ENCODE measurements at places on chromosomes 5 and 9.

DNA sequence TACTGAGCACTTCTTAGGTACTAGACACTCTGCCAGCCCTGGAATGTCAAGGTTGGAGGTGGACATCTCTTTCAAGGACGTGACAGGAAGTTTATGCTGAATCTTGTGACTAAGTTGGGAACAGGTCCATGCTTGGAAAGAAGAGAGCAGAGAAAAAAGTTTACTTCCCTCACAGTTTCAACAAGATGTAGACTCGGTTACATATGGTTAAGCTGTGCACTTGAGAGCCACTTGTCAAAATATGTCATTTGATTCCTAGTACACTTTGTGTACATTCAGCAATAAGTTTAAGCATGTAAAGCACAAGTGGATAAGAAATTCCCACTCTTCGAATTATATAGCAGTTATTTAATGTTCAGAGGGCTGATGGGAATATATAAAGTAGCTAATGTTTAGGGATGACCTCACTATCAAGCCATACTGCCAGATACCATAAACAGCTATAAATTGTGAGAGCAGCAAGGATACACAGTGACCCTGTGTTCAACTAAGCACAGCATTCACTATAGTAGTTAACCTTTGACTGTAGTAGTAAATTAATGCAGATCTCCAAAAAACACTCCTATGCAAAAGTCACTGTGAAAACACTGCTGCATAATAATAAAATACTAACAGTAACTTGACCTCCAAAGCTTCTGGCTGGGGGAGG lies 1944.6 kb upstream of the WWC1 start:
- no peak for DNase-seq

DNA sequence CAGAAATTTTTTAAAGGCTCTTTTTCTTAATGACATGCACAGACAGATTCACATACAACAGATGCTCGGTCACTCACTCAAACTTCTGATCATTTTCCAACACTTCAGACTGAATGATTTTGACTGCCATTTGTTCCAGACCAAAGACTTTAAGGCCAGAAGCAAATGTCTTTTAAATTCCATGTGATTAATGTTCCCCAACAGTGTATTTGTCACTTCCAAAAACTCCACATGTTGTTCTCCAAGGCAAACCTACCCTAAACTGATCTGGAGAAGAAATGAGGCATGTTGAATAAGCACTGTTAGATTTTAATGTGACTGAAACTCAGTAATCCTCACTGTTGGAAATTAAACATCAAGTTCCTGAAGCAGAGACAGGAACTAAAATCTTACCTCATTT lies 366.7 kb downstream of the GABRG2 start:
- no peak for DNase-seq

- DNase-seq, result no peak
Measured at GRCh38 chr5:139904566-139904815, 108.9 kb downstream of the PSD2 start.

- DNase-seq, result no peak
Measured at GRCh38 chr9:12290166-12290869, 402.9 kb upstream of the TYRP1 start.

DNA sequence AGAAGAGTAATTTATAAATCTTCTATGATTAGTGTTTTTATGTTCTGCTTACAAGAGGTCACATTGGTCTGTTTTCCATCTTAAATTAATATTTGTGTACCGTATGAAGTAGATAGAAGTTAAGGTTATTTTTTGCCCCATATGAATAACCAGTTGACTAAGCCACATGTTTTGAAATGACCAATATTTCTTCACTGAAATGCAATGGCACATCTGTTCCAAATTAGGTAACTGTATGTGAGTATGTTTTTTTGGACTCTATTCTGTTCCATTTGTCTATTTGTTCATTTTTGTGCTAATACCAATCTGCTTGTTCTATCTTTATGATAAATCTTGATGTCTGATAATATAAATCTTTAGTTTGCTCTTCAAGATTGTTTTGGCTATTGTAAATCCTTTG lies 17.7 kb downstream of the JAK2 start:
- DNase-seq, result no peak

DNA sequence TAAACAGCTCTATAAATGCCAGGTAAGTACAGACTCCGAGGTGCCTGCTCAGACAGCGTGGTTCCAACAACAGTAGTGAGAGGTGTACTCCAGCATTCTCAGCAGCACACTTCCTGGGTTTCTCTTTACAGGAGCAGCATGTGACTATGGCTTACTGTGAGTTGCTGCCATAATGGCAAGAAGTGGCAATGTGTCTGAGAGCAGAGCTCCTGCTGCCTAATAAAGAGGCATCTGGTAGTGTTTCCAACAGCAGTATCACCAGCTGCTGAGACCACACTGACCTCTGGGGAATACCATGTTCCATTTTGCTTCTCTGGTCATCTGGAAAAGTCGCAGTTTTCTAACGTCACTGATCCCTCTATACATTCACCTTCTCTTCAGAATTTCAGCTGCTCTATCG lies 398.2 kb downstream of the SLCO4C1 start:
- no peak for DNase-seq

- DNase-seq, result no peak
Measured at GRCh38 chr5:1776831-1777230, 22.8 kb downstream of the MRPL36 start.

DNA sequence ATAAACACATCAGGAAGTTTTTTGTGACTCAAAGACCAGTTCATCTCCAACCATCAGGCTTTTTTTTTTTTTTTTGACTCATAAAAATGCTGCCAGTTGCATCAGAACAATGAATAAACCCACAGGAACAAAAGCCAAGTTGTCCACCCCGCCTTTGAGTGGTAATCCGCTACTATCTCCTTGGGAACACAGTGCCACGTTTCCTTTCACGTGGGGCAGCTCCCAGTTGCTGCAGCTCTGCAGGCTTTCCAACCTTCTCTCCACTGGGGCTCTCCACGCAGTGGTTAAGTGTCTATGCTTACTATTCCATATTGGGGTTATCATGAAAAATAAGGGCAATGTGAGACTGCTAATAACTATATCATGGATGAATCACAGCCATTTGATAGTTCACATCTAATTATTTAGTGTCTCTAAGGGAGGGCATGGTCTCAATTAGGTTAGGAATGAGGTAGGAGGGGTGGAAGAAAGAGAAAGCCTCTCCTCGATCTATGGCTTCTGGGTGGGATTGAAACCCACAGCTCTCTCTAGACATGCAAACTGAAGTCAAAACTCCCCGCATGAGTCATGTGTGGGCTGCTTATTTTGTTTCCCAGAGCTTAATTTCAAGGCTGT lies 55.8 kb upstream of the ACTBL2 start:
- DNase-seq, result no peak

GRCh38 chr5:39716532-39717028 lies 291.8 kb upstream of the DAB2 start:
- DNase-seq, result peak; percentile 15

DNA sequence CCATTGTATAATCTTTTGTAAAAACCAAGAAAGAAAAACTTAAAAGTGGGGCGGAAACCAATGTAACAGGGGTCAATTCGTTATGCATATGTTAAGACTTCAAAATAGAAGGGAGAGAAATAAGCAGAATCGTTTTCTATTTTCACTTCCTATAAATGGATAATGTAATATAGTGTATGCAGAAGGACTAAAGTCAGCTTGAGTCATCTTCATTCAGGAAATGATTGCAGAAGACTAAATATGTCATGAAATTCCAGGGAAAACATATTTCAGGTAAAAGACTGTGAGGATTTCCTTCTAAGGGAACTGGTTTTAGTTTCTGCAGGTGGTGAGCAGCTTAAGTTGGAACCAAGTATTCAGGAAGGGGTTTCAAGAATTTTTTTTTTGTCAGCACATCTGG lies 753.3 kb downstream of the IRX1 start:
- DNase-seq, result no peak

DNA sequence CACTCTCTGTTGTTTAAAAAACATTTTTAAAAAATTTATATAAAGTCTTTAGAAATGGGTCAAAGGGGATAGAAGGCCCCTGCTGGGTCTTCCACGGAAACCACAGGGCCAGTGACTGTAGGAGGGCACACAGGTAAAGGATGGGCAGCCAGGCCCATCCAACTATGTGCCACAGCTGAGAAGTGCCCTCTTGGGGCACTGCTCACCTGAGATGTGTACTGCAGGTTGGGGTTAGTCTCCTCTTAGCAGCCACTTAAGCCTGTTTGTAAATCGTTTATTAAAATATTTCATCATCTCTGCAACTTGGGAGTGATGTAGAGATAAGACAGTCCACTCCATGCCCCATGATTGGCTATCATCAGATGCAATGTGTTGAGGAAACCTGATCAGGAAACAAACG lies 222.4 kb downstream of the DIRAS2 start:
- DNase-seq, result no peak

DNA sequence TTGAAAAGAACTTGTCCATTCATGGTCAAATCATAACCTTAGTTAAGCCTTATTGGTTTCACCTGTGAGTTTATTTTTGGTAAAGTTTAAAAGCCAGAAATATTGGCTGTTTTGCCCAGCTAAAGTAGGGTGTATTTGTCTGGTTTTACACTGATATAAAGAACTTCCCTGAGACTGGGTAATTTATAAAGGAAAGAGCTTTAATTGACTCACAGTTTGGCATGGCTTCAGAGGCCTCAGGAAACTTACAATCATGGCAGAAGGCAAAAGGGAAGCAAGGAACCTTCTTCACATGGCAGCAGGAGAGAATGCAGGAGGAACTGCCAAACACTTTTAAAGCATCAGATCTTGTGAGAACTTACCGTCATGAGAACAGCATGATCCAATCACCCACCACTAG lies 55.3 kb downstream of the JAKMIP2 start:
- no peak for DNase-seq

- DNase-seq, result no peak
Measured at GRCh38 chr9:134889386-134890154, 9.0 kb downstream of the FCN2 start.

- DNase-seq, result no peak
Measured at GRCh38 chr5:25423271-25423670, 778.5 kb upstream of the CDH10 start.

- DNase-seq, result no peak
Measured at GRCh38 chr9:106956971-106957370, 94.0 kb downstream of the ZNF462 start.

GRCh38 chr5:170444181-170444580 lies 55.0 kb upstream of the KCNMB1 start:
- DNase-seq, result no peak

DNA sequence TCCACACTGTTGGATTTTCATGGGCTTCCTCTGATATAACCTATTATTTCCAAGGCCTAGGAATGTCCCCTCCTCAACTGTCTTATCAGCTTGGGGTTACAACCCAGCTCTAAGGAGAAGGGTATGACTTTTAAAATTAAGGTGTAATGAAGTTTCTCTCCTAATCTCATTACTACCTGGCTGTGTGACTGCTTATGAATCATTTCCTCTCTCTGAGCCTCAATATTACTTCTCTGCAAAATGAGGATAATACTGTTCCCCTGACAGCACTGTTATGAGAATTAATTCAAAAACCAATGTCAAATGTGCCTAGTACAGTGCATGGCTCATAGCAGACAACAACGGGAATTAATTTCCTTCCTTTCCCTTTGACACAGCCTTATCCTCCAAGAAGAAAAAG lies 118.9 kb downstream of the NR6A1 start:
- no peak for DNase-seq

GRCh38 chr5:170293273-170293672 lies 4.3 kb downstream of the LCP2 start:
- DNase-seq, result no peak

DNA sequence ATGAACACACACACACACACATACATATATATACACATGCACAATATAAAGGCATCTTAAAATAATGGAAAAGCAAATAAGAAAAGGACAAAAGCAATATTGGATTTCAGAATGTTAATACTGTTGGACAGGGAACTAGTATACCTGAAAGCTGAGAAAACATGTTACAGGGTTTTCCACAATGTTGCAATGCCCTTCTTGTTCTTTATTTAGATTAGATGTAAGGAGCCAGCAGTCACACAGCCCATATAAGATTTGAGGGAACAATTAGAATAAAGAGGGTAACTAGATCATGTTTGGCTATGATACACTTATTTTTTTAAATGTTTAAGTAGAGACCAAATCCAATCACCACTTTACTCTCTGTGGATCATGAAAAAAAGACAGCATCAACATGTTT lies 61.7 kb downstream of the SH3TC2 start:
- no peak for DNase-seq

GRCh38 chr5:40733434-40733833 lies 22.3 kb downstream of the TTC33 start:
- DNase-seq, result no peak

DNA sequence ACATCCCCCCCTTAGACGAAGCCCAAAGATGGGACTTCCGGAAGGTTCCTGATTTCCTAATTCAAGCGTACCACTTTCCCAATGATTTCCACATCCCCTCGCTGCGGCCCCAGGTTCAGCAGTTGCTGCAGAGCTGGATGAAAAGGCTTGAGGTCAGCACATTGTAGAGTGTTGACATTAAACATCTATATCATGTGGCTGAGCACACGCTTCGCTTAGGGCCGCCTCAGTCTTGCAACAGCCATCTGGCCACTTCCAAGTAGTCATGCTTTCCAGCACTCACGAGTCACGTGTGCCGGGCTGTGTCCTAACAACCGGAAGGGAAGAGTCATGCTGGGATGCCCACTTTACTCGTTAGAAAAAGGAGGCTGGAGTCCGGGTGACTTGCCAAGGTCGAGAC lies 340.6 kb upstream of the IRX4 start:
- DNase-seq, result no peak

- DNase-seq, result no peak
Measured at GRCh38 chr9:137836151-137836830, 41.3 kb upstream of the CACNA1B start.

DNA sequence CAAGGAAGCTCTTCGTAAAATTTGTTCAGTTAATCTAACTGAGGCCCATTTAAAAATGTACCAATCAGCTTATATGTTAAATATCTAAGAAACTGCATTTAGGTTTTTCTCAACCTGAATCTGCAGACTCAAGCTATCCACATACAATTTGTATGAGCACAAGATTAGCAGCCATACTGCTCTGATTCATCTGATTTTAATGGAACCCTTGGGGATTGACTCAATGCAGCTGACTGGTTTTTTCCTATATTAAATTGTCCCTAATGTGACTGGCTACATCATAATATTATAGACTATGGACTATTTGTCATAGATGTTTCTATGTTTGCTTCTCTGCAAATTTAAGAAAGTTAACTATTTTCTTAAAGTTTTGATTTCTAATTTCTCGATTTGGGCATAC lies 451.0 kb upstream of the TUSC1 start:
- DNase-seq, result no peak

DNA sequence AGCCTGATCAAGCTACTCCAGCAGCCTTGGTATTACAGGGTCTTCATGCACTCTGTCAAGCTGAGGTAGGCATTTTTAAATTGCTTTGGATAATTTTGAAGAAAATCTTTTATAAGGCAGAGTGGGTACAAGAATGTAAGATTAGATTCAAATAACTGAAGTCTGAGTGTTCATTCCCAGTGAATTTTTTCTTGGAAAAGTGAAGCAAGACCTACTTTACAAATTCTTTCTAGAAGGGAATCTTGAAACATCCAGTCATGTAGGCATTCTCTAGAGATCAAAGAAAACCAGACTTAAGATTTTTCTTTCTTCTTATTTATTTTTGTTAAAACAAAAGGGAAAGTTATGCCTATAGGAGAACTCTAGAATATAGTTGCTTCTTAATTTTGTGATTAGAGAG lies 139.0 kb downstream of the FOCAD start:
- DNase-seq, result no peak

Measured in stimulated activated naive CD4-positive, alpha-beta T cell treated with Interleukin-2 at 50 U/mL for 16 hours (primary cell).